ENCODE measurements at places on chromosomes 1 and 21. TPM values are rescaled to one million over a fixed set of nuclear protein-coding genes. Genes with fewer than 3 reads are reported as not detected.

NR5A2 gene
- polyA plus RNA-seq: 1.9 TPM

WLS gene
- polyA plus RNA-seq: 134 TPM

CRB1 gene
- 0.34 TPM for polyA plus RNA-seq

BTBD8 gene
- polyA plus RNA-seq: 6.1 TPM

TMEM63A gene
- polyA plus RNA-seq: 37.9 TPM

OR6K3 gene
- polyA plus RNA-seq: 0.10 TPM

DNA sequence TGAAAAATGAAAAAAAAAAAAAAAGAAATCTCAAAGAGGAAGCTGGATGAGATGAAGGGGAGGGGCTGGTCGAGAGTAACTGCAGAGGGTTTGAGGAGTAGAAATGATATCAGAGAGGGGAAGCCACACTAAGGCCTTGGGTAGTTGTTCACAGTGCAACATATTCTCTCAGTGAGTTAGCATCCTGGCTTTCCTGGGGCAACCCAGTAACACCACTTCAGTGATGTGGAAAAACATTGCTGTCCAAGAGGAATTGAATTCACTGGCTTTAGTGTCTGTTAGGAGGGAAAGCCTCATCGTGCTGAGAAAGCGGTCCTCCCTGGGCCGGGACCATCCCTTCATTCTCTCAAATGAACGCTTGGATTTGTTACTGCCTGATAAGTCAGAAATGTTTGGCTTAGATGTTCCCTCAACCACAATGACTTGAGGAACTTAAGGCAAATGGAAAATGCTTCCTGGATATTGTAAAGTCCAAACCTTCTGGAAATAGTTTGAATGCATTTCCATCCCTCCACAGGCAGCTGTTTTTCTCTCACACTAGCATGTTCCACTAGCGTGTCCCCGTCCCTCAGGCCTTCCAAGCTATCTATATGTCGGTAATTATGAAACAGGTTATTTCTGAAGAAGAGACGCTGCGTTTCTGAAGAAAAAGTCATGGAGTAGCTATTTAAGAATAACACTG lies 12.2 kb downstream of the TGFB2 start:
- no peak for DNase-seq

- DNase-seq: no peak
Observed at GRCh38 chr1:107900090-107900945, 64.7 kb downstream of the VAV3 start.

- DNase-seq: no peak
Observed at GRCh38 chr21:29177800-29178199, 47.4 kb downstream of the MAP3K7CL start.

DNA sequence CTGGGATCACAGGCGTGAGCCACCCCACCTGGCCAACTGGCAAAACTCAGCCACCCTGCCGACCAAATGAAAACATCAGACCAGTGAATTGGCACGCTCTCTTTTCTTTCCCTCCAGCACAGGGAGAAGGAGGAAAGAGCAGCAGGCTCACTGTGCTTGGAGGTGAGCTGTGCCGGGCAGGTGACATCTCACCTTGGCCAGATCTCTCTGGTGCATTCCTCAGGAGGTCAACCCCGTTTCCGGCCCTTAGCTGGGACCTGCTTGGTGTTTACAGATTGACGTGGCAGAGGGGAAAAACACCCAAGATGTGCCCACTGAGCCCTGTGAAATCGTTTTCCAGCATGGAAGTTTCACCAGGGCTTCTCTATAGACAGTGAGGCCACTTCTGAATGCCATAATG lies 45.1 kb downstream of the TMEM51 start:
- DNase-seq: no peak

GRCh38 chr1:15455522-15455921 lies 1.0 kb upstream of the CELA2A start:
- no peak for DNase-seq

GRCh38 chr1:38018864-38019343 lies 6.4 kb downstream of the UTP11 start:
- no peak for DNase-seq

All from left renal pelvis (tissue), 4 donors.